ENCODE measurements at places on chromosomes 7 and 10. TPM values are rescaled to one million over a fixed set of nuclear protein-coding genes. Genes with fewer than 3 reads are reported as not detected.

Gene SVOPL
- total RNA-seq, result not detected

Gene PTPN20
- total RNA-seq, result 2.4 TPM

Gene LRRN3
- total RNA-seq, result not detected

GRCh38 chr7:45106-46090 lies 147.0 kb upstream of the FAM20C start:
- H3K4me1 ChIP-seq, result no peaks in the 10 kb centered on the region
- no peaks in the 10 kb centered on the region for H3K27me3 ChIP-seq
- no peak for DNase-seq
- H3K4me3 ChIP-seq, result no peak overlapping the region
- H3K27ac ChIP-seq, result no peak overlapping the region

DNA sequence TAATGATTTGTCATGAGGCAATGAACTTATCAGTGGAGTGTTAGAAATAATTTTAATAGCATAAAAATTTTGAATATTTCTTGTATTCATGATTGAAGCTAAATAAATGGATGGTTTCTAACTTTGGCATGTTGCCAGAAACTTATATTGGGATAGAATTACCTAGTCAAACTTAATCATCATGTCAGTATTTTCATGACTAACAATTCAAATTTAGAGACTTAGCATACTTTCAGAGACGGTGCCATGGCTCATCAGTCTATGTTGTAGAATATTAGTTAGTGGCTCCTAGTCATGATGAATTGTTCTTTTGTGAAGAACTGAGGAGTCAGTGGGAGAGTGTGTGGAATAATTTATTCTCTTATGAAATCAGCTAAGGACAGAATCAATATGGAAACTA lies 599.6 kb upstream of the POT1 start:
- H3K27ac ChIP-seq, result no peak overlapping the region
- H3K36me3 ChIP-seq, result no peaks in the 10 kb centered on the region
- no peaks in the 10 kb centered on the region for H3K27me3 ChIP-seq
- no peak for DNase-seq
- no peak overlapping the region for H3K4me3 ChIP-seq
- H3K4me1 ChIP-seq, result no peaks in the 10 kb centered on the region
